T-helper 2 cell (primary cell): ENCODE measurements at places on chromosomes 3 and 15.

DNA sequence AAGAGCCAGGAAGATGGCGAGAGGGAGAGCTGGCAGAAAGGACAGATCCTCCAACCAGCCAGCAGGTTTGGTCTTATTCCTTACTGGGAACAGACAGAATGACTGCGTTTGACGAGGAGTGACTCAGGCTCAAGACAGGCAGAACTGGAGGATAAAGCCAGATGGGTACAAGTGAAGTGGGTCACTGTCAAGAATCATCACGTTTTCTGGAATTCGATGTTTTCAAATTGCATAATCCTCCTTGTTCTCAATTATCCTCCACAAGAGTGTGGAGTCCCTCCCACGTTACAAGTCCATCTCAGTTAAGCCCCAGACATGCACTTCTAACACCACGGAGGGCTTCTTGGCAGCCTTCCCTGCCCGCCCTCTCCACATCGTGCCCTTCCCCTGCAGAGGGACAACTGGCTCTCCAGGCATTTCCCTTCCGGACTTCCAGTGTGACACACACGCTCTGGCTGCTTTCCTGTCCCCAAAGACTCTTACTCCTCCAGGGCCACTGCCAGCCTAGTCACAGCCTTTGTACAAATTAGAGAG lies 183.1 kb downstream of the CHST2 start:
- DNase-seq = no peak

- no peak for DNase-seq
Measured at GRCh38 chr15:49200347-49200746, 30.3 kb downstream of the GALK2 start.

- DNase-seq = no peak
Measured at GRCh38 chr3:53247619-53248018, 8.2 kb downstream of the TKT start.

DNA sequence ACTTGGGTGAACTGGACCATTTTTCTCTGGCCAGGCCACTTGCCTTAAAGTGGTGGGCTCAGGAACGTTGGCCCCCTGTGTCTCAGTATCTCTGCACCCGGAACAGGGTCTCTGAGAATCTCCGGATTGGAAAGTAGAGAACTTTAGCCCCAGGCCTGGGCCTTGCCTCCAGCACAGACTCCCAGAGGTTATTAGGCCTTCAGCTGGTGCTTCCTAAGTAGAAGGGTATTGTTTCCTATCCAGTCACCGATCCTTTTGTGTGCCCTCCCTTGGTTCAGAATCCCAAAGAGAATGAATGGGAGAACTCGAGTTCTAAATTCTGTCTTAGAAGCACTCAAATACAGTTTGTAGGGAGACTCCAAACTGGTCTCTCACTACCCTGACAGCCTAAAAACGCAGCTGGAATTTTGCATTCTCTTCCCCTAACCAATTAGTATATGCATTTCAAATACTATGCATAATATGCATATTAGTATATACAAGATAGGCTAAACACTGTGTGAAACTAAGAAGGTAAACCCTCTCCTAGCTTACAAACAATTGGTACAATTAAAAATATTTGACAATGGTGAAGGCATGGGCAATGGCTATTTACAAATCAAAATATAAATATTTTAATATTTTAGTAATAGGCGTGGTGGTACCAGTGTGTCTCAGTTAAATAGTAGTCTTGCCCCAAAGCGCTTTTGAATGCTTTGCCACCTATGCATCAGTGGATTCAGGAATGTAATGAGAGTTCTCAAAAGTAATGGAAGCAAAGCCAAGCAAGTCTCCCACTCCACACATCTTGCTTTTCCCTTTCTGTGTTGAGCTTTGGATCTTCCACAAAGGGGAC lies 48.5 kb upstream of the SLC4A7 start:
- no peak for DNase-seq

DNA sequence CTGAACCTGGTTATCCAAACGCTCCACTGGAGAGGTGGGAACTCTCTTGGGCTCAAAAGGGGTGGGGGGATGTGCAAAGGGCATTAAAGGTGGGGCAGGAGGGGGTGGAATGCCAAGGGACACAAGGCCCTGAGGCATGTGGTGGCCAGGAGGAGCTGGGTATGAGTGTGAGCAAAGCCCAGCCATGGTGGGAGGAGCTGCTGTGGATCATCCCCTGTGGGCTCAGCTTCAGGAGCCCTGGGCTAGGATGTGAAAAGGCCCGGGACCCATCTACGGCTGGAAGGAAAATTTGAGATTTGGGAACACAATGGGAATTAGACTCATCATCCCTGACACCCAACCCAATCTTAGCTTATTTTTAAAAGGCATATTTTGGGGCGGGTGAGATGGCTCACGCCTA lies 33.3 kb downstream of the MGLL start:
- no peak for DNase-seq

- DNase-seq = no peak
Measured at GRCh38 chr3:130997289-130997688, 29.3 kb downstream of the ASTE1 start.
